ENCODE measurements at places on chromosomes 11 and 22.

- no peak for DNase-seq
Measured at GRCh38 chr11:133895061-133895479, 49.8 kb upstream of the SPATA19 start.

- DNase-seq: no peak
Measured at GRCh38 chr11:68050371-68050841, 11.6 kb downstream of the TCIRG1 start.

DNA sequence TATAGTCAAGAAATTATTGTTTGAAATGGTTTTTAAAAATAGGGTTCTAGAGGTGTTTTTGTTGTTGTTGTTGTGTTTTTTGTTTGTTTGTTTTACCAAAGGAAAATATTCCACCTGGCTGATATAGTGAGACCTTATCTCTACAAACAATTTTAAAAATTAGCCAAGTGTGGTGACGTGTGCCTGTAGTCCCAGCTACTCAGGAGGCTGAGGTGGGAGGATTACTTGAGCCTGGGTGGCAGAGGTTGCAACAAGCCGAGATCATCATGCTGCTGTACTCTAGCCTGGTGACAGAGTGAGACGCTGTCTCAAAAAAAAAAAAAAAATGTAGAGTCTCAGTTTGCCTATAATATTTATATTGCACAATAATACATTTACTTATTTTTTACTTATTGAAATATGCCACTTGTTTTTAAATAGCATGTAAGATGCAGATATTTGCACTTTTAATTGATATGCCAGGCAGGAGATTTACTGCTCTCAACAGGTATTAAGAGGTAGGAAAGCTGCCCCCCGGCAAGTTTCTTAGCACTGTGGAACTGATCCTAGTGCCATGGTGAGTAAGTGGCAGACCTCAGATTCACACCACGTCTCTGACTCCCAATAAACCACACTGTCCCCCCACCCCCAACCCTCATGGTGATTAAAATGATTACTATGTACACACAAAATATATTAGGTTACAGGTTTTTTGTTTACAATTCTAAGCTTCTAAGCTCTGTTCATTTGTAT is 157.4 kb downstream of the TEAD1 start:
- no peak for DNase-seq

DNA sequence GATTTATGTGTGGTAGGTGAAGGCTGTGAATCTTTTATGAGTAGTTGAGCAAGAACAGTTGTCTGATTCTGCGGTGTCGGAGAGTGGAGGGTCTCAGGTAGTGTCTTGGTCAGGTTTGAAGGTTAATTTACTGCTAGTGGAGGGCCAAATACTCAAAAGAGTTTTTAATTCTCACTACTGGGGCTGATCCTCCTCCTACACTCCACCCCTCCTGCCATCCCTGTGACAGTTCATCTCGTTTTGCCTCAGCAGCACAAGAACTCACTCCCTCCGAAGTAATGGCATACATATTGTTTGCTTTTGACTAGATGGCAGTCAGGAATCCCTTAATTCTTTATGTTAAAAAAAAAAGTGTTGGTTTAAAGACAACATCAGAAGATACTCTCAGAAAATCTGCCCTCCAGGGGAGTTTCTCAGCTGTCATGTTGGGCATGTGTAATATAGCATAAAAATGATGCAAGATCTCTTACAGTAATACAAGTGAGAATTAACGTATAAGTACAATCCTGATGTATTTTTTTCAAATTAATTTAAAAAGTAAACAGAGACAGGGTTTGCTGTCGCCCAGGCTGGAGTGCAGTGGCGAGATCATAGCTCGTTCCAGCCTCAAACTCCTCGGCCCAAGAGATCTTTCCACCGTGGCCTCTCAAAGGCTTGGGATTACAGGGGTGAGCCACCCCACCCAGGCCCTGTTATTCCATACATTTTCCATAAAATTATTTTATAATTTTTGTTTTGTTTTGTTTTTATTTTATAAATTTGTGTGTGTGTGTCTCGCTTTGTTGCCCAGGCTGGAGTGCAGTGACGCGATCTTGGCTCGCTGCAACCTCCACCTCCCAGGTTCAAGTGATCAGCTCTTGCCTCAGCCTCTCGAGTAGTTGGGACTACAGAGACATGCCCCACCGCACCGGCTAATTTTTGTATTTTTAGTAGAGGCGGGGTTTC is 1.3 kb downstream of the FAR1 start:
- no peak for DNase-seq

All from nucleus accumbens (tissue), 56 donors.